ENCODE measurements at places on chromosomes 2 and 18.

DNA sequence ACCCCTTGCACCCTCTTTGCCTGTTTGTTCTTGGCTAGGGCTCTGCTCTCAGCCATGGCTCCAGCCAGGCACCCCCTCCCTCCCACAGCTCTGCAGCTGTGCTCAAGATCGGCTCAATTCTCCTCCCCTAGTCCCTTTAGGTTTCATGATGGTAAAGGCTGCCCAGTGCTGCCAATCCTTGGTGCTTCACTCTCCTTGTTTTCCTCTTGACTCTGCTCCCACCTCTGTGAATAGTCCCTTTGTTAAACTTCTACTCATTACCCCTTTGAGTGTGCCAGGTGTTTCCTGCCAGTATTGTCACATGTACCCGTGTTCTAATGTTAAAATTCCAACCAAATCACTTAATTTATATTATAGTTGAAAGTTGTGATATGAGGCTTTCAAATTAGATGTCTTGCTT is 101.0 kb upstream of the CERS6 start:
- DNase-seq, result peak; percentile 62

DNA sequence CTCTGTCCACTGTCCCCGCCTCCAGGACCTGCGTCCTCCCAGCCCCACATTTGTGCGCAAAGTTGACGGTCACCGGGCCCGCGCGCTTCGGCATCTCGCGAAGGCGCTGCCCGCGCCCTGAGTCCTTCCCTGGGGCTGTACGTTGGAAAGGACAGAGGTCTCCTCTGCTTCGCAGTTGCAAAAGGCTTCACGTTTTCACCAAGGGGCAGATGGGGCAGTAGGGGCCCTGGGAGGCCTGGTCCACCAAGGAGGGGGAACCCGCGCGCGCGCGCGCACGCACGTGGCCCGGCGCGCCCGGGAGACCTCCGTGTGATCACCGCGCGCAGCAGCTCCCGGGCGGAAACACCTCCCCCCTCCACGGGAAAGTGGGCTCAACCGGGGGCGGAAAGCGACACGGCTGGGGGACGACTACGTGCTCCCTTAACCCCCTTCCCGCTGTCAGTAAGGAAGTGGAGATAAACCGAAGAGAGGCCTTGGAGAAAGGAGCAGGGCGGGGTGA is 21.9 kb downstream of the TEX44 start:
- DNase-seq, result no peak

DNA sequence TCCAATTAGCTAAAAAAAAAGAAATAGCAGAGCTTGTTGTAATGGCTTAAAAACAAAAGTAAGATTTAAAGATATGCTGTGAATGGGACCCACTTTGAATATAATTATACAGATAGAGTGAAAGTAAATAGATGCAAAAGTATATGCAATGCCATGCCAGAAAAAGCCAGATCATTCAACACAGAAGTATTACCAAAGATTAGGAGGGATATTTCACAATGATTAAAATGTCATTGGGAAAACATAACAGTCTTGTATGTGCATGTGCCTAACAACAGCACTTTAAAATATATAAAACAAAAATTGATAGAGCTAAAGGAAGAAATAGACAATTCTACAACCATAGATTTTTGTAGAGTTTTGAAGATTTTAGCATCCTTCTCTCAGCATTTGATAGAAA is 19.9 kb upstream of the SIGLEC15 start:
- DNase-seq, result no peak

DNA sequence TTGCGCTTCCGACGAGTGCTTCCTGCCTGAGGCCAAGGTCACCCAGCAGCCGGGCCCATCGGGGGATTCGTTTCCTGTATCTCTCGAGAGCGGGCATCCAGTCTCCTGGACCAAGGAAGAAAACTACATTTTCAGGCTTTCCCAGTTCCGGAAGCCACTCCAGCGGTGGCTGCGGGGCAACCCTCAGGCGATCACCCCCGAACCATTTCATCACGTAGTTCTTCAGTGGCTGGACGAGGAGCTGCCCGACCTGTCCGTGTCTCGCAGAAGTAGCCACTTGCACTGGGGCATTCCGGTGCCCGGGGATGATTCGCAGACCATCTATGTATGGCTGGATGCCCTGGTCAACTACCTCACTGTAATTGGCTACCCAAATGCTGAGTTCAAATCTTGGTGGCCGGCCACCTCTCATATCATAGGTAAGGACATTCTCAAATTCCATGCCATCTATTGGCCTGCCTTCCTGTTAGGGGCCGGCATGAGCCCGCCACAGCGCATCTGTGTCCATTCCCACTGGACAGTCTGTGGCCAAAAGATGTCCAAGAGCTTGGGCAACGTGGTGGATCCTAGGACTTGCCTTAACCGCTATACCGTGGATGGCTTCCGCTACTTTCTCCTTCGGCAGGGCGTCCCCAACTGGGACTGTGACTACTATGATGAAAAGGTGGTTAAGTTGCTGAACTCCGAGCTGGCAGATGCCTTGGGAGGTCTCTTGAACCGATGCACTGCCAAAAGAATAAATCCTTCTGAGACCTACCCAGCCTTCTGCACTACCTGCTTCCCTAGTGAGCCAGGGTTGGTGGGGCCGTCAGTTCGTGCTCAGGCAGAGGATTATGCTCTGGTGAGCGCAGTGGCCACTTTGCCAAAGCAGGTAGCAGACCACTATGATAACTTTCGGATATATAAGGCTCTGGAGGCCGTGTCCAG is 1.0 kb downstream of the MARS2 start:
- no peak for DNase-seq

DNA sequence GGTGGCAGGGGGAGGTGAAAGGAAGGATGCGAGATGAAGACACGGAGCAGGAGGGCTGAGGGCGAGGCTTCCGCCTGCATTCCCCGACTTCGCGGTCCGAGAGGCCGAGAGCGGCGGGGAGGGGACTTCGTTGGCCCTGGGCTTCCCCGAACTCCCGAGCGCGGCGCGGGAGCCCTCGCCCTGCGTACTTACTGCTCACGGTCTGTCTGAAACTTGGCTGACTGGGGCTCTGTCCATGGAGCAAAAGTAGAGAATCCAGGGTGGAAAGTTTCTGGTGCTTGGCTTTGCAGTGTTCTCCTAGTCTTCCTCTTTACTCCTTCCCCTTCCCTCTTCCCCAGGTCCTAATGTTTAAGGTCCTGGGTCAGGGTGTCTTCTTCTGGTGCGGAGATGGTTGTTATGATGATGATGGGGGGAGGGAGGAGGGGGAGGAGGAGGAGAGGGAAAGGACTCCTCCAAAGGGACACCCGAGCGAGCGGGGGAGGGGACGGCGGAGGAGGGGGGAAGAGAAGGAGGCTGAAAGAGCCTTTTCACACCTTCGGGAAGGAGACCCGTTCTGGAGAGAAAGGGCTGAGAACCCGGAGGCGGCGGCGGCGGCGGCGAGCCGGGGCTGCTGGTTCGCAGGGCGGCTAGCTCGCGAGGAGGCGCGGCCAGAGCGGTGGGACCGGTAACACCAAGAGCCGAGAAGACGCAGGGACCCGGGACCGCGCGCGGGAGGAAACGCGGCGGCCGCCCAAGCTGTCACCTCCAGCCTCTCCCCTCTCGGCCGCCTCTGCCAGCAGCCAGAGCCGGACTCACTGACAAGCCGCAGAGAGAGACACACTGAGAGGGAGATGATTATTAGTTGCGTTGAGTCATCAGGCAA is at the start of gene SATB2:
SATB2 (minus strand) TSS at position 793 of the 862 bp plus-strand sequence. CDS start 1,902 bp downstream, outside the sequence.
- peak; percentile 70 for DNase-seq

DNA sequence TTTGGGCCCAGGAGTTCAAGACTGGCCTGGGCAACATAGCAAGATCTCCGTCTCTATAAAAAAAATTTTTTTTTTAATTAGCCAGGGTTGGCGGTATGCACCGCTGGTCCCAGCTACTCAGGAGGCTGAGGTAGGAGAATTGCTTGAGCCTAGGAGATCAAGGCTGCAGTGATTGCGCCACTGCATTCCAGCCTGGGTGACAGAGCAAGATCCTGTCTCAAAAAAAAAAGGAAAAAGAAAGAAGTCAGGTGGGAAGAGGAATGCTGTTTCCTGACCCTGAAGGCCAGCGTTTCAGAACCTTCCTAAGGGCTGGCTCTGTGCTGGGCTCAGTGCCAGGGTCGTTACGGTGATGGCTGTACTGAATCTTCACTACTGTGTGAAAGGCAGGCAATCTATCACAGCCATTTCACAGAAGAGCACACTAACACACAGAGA is 35.0 kb upstream of the AGAP1 start:
- peak; percentile 7 for DNase-seq

- no peak for DNase-seq
Observed at GRCh38 chr2:126448611-126449010, 207.3 kb upstream of the GYPC start.

- no peak for DNase-seq
Observed at GRCh38 chr2:171852366-171852888, 41.6 kb downstream of the SLC25A12 start.

- DNase-seq, result no peak
Observed at GRCh38 chr18:9755615-9756014, 47.5 kb downstream of the RAB31 start.

DNA sequence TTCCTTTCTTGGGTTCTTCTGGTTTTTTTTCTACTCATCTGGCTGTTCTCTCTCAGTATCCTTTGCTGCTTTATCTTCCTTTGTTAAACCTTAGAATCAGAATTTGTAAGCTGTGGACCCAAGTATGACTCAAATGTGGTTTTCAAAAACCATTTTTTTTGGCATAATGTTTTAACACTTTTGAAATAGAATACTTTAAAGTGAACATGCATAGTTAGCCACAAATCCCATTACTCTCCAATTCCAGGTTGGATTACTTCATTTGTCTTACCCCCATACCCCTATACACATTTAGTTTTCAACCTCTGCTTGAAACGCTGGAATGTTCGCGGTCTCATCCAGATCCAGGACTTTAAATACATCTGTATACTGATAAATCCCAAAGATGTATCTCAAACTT is 29.1 kb downstream of the ALMS1 start:
- no peak for DNase-seq

- no peak for DNase-seq
Observed at GRCh38 chr2:144227427-144228105, 292.4 kb downstream of the ZEB2 start.

DNA sequence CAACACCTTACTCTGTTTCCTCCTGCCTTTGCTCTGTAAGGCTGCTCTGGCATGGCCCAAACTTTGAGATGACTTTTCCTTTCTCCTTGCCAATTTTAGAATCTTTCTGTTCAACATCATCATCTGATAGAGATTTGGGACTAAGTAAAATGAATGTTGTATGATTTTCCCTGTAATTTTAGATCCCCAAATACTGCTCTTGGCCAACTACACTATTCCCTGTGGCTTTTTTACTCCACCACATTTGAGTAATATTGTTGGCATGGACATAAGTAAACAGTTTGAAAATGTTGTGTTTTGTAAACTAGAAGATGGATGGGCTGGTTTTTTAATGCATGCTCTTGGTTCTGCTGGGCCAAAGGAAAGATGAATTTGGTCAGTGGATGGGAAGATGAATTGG is 12.1 kb downstream of the LTBP1 start:
- DNase-seq, result no peak

DNA sequence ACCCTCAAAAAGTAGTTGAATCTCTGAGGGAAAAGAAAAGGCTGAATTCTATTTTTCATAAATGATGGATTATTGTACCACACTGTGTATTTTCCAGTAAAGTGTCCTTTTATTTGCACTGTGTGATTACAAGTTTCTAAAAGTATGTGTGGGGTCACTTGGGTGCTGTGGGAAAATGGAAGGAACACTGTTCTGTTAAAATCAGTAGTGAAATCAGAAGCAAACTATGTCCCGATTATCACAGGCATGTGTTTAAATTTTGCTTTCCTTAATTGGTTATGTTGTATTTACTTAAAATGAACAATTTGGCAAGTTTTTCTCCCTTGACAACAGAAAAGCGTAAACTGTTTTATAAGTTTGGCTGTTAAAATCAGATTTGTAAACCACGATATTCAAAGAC is 353.1 kb downstream of the ARHGAP15 start:
- DNase-seq, result no peak

- no peak for DNase-seq
Observed at GRCh38 chr2:20479835-20480234, 33.0 kb downstream of the RHOB start.

GRCh38 chr2:48738806-48739205 is 16.7 kb downstream of the LHCGR start:
- no peak for DNase-seq

GRCh38 chr2:209771474-209772289 is at the start of gene UNC80:
Gene UNC80 (plus strand): TSS chr2:209771832. CDS start chr2:209772073, 241 bp downstream.
- DNase-seq, result peak; percentile 62

DNA sequence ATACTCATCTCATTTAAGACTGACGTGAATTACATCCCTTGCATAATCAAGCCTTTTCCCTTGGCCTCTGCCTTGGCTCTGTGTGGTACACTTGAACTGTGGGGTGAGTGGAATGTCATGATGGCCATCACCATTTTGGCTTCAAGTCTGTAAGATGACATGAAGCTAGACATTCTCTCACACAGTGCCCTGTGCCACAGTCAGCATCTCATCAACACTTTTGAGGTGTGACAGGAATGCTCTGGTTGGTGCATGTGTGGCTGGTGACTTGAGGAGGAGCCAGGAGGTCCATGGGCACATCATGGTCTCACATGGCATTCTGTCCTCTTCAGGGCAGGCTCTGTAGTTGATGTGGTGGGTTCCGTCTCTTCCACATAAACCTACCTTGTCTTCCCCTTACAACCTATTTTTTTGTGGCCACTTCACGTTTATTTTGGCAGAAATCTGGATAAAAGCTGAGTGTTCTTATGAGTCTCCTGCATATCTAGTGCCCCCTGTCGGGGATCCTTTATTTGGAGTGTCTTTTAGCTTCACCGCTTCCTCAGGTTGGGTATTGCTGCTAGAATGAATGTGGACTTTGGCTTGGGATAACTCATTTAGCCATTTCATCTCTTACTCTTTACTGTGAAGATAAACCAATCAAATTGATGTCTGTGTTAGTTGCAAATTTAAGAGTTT is 28.1 kb downstream of the MAP4K4 start:
- no peak for DNase-seq

GRCh38 chr2:153222231-153223165 is 256.1 kb downstream of the RPRM start:
- DNase-seq, result no peak

- no peak for DNase-seq
Observed at GRCh38 chr2:186827411-186827810, 21.6 kb downstream of the ZSWIM2 start.

- DNase-seq, result peak; percentile 46
Observed at GRCh38 chr18:69648486-69648885, 247.8 kb downstream of the DOK6 start.

DNA sequence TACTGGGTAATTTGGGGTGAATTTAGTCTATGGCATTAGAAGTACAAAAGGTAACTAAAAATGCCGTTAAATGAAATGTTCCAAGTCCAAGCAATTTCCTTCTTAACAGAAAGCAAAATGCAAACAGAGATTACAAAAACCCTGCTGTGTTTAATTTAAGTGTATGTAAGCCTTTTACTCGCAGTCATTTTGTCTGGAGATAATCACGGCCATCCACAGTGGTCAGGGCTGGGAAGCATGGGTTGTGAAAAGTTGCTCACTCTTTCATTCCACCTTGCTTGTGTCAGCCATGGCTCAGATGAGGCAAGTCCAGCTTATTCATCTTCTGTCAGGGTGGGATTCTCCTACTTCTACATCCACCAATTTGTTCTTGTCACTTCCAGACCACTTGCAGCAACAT is 983.6 kb upstream of the ZEB2 start:
- no peak for DNase-seq

- DNase-seq, result peak; percentile 35
Observed at GRCh38 chr18:8654503-8655451, 45.5 kb downstream of the RAB12 start.

GRCh38 chr2:232713505-232713904 is 16.4 kb downstream of the GIGYF2 start:
- DNase-seq, result no peak

GRCh38 chr18:33010149-33010548 is 237.3 kb upstream of the KLHL14 start:
- no peak for DNase-seq

- no peak for DNase-seq
Observed at GRCh38 chr2:142585785-142586184, 291.7 kb upstream of the KYNU start.
